ENCODE measurements at places on chromosomes 13 and 19. TPM values are rescaled to one million over a fixed set of nuclear protein-coding genes. Genes with fewer than 3 reads are reported as not detected.

DNA sequence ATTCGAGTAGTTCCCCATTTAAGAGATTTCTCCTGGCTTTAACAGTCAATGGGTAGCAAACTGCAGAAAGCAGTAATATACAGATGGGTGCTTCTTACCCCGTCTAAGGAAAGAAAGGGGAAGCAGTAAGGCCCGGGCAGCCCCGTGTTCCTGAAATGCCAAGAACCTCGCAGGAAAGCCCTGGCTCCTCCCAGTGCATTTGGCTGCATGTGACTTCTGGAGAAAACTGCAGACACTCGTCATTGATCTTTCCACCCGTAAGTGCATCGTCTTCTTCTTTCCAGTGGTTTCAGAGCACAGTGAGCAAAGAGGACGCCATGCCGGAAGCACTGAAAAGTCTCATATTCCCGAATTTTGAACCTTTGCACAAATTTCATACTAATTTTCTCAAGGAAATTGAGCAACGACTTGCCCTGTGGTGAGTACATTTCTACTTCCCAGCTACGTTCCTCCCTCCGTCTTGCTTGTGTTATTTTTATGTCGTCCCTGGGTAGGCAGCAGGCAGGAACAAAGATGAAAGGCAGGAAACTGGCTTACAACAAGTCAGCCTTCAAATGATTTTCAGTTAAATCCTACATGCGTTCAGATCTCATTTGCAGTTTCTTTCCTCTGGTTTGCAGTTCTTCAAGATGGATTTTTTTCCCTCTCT, 165.2 kb downstream of the STK24 start:
- H3K4me1 ChIP-seq: no peaks in the 10 kb centered on the region
- DNase-seq: peak; percentile 29
- no peak overlapping the region for H3K4me3 ChIP-seq
- H3K27ac ChIP-seq: no peak overlapping the region

DNA sequence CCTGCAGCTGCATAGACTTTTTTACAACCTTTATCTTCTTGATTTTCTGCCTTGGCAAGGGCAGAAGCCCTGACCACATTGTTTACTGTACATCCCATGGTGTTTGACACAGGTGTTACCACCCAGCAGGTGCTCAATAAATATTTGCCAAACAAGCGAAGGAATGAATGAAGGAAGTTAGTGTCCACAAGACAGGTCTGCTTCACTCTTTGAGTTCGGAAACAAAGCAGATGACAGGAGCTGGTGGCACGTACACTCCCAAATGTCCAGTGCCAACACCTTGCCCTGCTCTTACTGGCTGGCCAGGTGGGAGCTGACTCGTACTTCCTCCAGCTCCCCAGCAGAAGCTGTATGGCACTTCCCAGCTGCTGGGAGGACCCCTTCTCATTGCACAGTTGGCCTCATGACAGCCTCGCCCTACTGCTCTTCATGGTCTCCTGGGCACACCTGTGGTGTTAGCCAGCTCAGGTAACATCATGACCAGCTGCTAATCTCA, 22.0 kb upstream of the MUC16 start:
- no peaks in the 10 kb centered on the region for H3K27me3 ChIP-seq
- H3K36me3 ChIP-seq: no peaks in the 10 kb centered on the region
- H3K4me1 ChIP-seq: no peaks in the 10 kb centered on the region

GRCh38 chr13:29906432-29907011, 56.1 kb upstream of the UBL3 start:
- no peaks in the 10 kb centered on the region for H3K36me3 ChIP-seq
- H3K4me3 ChIP-seq: no peak overlapping the region
- H3K27ac ChIP-seq: no peak overlapping the region
- no peaks in the 10 kb centered on the region for H3K27me3 ChIP-seq
- no peak for DNase-seq

DNA sequence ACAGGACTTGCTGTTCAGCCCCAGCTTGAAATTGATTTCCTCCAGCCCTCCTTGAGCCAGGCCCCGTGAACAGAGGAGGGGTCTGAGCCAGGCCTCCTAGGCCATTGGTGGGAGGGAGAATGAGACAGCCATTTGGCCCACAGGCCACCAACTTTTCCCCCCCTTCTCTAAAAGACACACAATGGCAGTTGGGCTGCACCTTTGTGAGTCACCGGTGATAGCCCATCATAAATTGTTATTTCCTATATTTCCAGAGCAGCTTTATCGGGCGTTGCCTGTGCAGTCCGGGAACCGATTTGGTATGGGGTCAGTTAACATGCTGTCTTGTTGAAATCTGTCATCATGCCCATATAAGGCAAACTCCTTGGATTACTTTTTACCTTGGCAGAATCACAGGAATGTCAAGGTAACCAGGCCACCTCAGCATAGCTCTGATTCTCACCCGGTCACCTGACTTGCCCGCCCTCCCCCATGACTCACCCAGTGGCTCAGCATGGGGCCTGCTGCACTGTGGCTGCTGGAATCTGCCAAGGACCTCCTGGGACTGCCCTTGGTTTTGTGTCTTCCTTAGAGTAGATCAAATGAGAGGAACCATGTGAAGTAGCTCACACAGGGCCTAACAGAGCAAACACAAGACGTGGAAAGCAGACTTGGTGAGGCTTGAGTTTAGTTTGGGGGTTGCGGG, 36.1 kb downstream of the ACTN4 start:
- DNase-seq: peak; percentile 69
- H3K27ac ChIP-seq: peak overlapping the region; percentile 75
- no peaks in the 10 kb centered on the region for H3K27me3 ChIP-seq
- H3K4me3 ChIP-seq: no peak overlapping the region

GRCh38 chr13:74230984-74231501, 96.8 kb upstream of the KLF12 start:
- DNase-seq: no peak
- H3K4me3 ChIP-seq: no peak overlapping the region
- no peaks in the 10 kb centered on the region for H3K27me3 ChIP-seq
- H3K4me1 ChIP-seq: no peaks in the 10 kb centered on the region
- peak overlapping the region; percentile 29 for H3K27ac ChIP-seq
- no peaks in the 10 kb centered on the region for H3K36me3 ChIP-seq

The NXNL1 gene
- not detected for total RNA-seq

The TEX26 gene
- total RNA-seq: not detected

The ZNF253 gene
- 7.3 TPM for total RNA-seq
